ENCODE measurements at places on chromosomes 7 and 10.

GRCh38 chr7:126339813-126340212 is 912.9 kb downstream of the GRM8 start:
- no peak for DNase-seq

DNA sequence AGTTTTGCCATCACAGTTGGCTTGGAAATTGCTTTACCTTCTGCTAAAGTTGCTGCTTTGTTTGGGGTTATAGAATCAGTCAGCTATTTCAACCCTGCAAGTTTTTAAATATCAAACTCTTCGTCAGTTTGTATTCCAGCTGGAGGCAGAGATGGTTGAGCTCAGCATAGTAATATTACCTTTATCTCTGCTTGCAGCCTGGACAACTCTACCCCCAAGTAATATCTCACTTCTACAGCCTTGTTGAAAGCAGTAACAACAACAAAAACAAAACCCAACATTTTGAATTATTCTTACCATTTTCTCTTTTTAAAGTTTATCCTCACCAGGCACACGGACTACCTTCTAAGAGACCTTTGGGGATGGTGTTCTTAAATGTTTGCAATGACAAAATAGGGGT is 239.1 kb upstream of the PHF14 start:
- DNase-seq = no peak

DNA sequence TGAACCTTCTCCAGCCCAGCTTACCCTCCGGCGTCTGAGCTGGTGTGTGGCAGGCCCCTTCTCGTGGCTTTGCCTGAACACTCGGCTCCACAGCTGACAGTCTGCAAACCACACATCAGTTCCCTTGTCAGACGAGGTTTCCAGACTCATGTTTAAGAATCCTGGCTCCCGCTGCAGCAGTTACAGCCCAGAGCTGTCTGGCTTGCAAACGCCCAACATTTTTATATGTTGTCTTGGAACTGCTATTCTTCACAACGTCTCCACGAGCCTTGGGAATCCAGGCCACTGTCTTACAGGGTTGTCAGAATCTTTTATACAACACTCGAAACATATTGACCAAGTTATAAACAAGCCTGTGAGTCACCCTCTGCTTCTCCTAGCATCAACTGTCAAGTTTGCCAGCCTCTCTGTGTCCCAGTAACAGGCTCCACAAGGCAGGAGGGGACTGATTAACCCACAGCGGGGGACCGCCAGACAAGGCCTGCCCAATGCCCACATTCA is 68.1 kb downstream of the TNS3 start:
- no peak for DNase-seq

- DNase-seq = peak; percentile 98
Measured at GRCh38 chr10:92822060-92822634, 26.2 kb upstream of the EXOC6 start.

DNA sequence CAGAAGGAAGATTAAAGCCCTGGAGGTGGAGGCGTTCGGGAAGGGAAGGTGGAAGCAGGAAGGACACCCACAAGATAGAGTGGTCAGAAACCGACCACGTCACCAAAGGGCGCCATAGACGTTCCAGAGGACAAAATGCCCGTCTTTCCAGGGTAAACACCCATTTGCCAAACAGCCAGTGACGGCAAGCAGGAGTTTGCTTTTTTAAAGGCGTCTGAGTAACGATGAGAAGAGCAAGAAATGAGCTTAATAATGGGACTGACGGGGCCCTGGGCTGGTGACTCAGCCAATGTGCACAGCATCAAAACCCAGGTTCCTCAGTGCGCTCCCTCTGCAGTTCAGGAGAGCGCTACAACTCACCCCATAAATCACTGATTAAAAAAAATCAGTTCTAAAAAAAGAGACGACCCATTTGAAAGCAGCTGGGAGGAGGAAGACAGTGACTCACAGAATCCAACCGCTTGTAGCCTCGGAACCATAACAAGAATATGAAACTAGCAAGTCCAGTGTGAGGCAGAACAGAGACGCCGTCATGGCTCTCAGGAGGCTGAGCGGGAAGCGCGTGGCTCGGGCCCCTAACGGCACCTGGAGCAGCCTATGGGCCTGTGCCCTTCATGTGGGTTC is 5.9 kb downstream of the DIP2C start:
- peak; percentile 29 for DNase-seq

GRCh38 chr10:52453501-52453900 is 139.4 kb downstream of the DKK1 start:
- DNase-seq = no peak

DNA sequence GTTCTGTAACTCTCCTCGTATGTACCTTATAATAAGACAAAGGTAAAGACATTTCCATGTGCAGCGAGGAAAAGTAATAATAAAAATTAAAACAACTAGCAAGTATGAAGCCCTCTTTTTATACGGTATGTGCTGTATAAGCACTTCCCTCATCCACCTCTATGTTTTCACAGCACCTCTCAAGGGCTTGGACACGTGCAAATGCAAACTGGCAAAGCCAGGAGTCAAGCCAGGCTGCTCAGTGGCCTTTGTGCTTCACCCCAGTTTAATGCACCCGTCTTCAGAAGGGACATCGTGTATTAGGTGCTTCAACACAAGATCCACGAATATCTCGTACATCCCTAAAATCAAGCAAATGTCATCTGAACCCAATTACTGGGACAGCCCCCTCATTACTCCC is 1.3 kb upstream of the DGKI start:
- DNase-seq = no peak

- DNase-seq = no peak
Measured at GRCh38 chr7:55174856-55175255, 156.0 kb downstream of the EGFR start.

DNA sequence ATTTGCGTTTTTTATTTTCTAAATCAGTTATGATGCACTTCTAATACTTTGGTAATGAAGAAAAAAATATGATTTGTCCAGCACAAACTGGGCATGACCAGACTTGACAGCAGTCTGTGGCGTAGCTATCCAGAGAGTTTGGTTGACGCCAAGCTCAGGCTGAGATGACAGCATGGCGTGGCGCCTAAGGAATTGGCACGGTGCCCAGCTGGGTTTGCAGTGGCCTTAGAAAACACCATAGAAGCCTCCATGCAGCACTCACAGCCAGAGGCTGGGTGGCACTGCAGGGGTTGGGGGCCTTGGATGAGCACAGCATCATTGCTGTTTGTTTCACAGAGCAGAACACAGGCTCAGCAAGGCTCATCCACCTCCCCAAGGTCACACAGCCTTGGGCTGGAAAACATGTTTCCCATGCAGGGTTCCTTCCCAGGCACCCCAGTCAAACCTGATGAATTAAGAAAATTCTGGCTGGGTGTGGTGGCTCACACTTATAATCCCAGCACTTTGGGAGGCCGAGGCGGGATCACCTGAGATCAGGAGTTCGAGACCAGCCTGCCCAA is 88.9 kb downstream of the GTF2IRD1 start:
- DNase-seq = peak; percentile 10

- DNase-seq = no peak
Measured at GRCh38 chr10:102004376-102004775, 51.6 kb downstream of the ARMH3 start.
